ACHN (cell line): ENCODE measurements at places on chromosomes 2 and 18.

DNA sequence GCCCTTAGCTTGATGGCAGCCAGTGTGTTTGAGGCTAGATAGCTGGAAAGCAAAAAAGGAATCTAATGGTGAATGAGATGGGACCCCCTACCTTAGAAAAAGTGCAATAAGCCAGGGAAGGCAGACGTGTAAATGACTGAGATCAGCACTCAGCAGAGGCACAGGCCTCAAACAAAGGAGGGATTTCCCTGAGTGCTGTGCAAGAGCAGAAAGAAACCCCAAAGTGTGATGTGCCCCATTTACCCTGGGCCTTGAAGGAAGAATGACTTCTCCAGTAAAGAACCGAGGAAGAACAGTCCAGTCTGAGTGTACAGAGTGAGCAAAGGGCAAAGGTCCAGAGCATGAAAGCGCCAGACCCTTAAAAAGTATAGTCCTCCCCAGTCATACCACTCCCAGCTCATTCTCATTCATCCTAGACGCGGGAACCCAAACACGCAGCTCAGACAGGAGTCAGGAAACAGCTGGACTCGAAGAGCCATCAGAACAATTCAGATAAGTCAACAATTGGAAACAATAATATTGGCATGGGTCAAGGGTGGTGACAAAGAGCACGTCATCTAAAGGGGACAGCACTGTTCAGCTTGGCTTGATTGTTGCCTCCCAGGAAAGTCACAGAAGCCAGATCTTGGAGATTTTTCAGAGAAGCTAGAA is 121.7 kb downstream of the INO80D start:
- DNase-seq = no peak

DNA sequence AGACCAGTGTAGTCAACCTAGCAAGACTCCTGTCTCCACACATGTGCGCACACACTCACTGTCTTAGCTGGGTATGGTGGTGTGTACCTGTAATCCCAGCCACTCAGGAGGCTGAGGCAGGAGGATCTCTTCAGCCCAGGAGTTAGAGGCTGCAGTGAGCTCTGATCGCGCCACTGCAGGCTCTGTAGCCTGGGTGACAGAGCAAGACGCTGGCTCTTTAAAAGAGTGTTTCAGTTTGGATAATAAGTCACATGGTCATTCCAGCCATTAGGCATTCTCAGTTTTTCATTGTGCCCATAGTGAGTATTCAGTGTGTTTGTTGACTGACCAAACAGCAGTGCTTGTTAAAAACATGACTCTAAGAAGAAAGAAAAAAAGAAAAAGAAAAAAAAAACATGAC is 31.0 kb downstream of the RAB10 start:
- no peak for DNase-seq

GRCh38 chr18:59848002-59848401 is 51.8 kb upstream of the PMAIP1 start:
- no peak for DNase-seq

GRCh38 chr2:6966446-6966940 is 49.3 kb downstream of the RNF144A start:
- no peak for DNase-seq

GRCh38 chr18:78247615-78248289 is 731.9 kb upstream of the SALL3 start:
- DNase-seq = no peak

DNA sequence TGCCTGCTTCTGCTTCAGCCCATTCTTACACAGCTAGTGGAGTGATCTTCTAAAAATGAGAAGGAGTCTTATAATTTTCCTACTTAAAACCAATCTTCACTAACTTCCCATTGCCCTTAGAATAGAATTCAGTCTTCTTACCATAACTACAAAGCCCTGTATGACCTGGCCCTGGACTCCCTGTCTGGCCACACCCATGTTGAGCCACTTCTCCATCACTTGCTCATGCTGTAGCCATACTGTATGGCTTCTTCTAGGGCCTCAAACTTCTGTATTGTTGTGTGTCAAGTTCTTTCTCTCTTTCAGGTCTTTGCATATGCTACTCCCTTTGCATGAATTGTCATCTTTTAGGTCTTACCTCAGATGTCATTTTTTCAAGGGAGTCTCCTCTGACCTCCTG is 11.2 kb downstream of the DGUOK start:
- no peak for DNase-seq

- no peak for DNase-seq
These were observed 130.3 kb upstream of the CCDC68 start for GRCh38 chr18:55089610-55090009.

DNA sequence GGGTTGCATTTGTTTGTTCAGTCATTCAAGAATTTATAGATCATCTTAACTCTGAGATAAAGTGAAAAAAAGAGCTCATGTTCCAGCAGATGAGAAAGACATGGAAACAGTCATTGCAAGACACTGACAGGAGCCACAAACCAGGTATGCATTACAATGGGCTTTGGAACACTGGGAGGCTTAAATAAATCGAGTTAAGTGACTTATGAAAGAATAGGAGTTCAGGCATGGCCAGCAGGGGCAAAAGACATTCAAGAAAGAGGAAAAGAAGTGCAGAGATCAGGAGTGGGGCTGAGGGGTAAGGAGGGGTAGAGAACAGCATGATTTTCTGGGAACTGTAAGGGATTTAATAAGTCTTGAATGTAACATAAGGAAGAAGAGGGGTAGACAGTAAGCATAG is 121.2 kb upstream of the EPC2 start:
- no peak for DNase-seq

GRCh38 chr2:64015898-64016297 is 3.3 kb downstream of the VPS54 start:
- no peak for DNase-seq

- no peak for DNase-seq
These were observed 1100.2 kb downstream of the CBLN2 start for GRCh38 chr18:71443706-71444480.

GRCh38 chr2:64179582-64180321 is 35.5 kb upstream of the PELI1 start:
- DNase-seq = no peak

GRCh38 chr2:201794294-201794693 is 12.0 kb upstream of the CDK15 start:
- DNase-seq = no peak

GRCh38 chr2:210203147-210203546 is 22.1 kb downstream of the ACADL start:
- DNase-seq = no peak

- no peak for DNase-seq
These were observed 138.0 kb downstream of the AGPS start for GRCh38 chr2:177530561-177530960.

DNA sequence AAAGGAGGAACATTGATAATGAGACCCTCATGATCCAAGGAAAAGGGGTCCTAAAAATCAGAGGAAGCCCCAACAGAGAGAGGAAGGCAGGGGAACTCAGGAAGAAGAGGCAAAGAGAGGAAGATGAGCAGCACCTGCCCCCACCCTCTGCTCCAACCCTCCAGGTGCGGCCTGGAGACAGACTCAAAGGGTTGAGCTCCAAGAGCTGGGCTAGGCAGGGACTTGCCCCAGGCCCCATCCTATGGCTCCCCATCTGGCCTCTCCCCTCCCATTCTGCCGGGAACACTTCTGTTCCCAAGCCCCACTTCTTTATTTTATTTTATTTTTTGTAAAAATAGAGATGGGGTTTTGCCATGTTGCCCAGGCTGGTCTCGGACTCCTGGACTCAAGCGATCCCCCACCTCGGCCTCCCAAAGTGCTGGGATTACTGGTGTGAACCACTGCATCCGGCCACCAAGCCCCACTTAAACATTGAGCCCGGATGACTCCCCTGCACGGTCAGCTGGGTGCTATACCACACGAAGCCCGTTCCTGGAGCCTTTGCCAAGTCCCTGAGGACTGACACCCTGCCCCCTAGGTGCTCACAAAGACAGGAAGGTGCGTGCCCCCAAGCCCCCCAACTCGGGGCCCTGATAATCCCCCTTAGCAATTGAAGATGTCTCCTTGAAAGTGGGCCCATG is 3.8 kb upstream of the GPR55 start:
- DNase-seq = no peak

GRCh38 chr2:213848631-213849030 is 562.2 kb upstream of the VWC2L start:
- no peak for DNase-seq

DNA sequence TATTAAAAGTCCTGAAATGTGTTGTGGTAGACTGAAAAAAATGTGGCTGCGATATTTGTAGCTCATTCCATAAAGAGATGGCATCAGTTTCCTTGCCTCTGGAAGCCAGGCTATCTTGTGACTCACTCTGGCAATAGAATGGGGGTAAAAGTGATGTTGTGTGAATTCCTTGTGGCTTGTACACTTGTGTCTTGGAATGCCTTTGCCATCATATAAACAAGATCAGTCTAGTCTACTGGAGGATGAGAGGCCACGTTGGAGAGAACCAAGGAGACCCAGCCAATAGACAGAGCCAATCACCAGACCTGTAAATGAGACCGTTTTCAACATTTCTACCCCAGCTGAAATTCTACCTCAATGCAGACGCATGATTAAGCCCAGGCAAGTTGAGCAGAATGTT is 254.1 kb downstream of the TRIB2 start:
- no peak for DNase-seq

- DNase-seq = no peak
These were observed 62.5 kb upstream of the LGALSL start for GRCh38 chr2:64391424-64391823.

DNA sequence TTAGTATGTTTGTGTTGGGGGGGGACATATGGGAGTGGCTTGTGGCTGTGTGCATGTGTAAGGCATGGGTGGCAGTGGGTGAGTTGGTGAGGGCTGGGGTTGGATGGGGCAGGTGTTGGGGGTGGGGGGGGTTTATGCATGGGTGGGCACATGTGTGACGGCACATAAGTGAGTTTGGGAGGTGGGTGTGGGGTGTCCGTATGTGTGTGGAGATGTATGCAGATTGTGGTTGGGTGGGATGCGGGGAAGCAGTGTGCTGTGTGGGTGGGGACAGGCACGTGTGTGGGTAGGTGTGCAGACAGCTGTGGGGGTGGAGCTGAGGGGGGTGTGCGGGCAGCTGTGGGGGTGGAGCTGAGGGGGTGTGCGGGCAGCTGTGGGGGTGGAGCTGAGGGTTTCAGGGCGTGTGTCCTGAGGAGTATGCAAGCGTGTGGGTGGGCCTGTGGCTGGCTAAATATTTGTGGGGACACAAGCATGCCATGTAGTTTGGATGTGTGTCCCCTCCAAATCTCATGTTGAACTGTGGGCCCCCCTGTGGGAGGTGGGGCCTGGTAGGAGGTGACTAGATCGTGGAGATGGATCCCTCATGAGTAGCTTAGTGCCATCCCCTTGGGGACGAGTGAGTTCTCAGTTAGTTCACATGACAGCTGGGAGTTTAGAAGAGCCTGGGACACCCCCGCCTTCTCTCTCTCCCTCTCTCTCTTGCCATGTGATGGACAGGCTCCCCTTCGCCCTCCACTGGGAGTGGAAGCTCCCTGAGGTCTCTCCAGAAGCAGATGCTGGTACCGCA is 59.4 kb downstream of the ANKMY1 start:
- DNase-seq = no peak

DNA sequence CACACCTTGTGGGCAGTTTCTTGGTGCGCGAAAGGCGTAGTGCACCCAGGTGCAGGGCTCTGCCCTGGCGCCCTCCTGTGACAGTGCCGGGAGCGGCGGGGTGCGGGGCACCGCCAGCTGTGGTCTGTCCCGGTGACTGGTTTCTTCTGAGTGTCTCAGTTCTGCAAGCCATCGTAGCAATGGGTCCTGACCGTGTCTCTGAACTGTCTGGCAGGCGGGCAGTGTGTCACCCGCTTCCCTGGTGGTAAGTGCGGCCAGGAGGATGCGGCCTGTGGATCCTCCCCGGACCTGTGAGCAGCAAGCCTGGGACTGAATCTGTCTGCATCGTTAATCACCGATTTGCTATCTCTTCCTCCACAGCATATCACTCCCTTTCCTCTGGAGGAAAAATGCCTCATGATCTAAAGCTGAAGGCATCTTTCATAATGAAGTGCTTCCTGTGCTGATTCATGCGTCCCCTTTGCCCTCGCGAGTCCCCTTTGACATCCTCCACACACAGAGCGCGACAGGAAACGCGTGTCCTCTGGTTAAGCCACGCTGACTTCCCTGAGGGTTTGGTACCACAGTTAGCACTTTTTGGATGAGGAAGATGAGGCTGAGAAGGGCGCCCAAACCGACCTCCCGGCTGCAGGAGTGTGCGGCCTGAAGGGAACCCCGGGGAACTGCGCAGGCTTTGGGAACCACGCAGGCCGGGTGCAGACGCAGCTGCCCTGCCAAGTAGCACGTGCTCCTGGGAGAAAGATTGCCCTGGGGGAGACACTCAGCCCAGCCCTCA is 416.0 kb upstream of the HS6ST1 start:
- DNase-seq = no peak

DNA sequence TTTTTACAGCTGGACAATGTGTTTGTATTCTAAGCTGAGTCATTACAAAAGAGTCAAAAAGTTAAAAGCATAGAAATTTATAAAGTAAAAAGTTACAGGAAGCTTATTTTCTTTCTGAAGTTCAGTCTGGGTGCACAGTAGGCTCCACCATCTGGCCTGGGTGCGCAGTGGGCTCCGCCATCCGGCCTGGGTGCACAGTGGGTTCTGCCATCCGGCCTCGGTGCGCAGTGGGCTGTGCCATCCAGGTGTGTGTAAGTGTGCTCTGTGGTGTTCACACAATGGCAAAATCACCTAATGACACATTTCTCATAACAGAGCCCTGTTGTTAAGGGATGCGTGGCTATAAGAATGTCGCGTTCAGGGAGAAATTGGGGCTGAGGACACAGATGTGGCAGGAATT is 195.5 kb downstream of the ANKRD30B start:
- DNase-seq = no peak

GRCh38 chr2:128425216-128425615 is 106.5 kb upstream of the HS6ST1 start:
- no peak for DNase-seq

GRCh38 chr2:82837588-82838304 is 1621.3 kb downstream of the SUCLG1 start:
- peak; percentile 96 for DNase-seq

GRCh38 chr18:36732264-36732663 is 96.5 kb downstream of the TPGS2 start:
- no peak for DNase-seq

DNA sequence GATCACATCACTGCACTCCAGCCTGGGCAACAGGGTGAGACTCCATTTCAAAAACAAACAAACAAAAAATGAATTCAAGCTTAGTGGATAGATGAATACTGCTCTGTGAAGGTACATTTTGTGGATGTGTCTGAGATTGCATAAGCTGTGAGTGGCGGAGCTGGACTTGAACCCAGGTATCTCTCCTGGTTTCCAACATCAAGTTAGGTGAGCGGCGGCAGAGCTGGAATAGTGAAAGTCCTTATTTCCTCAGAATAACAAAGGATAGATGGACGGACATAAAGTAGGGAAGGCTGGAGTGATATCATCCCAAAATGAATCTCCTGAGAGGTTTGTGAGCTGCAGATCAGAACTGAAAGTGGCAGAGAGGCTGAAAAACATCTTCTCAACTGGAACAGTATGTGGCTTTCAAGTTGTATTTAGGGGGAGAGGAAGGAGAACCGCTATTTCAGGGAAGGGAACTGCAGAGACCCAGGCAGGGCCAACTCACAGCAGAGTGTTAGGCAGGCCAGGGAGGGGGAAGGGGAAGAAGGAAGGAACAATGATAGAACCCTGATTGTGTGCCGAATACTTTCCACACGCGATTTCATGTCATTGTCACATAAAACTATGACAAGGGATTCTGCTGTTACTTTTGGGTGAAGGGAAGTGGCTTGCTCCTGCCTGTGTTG is 106.2 kb downstream of the LPIN1 start:
- no peak for DNase-seq
